Activated CD8-positive, alpha-beta T cell treated with anti-CD3 and anti-CD28 coated beads, Interleukin-2, amount 10 ng/mL, durations not matched to agents 7 days and 5 days (primary cell): ENCODE measurements at places on chromosomes 11 and 22. TPM values are rescaled to one million over a fixed set of nuclear protein-coding genes. Genes with fewer than 3 reads are reported as not detected.

DNA sequence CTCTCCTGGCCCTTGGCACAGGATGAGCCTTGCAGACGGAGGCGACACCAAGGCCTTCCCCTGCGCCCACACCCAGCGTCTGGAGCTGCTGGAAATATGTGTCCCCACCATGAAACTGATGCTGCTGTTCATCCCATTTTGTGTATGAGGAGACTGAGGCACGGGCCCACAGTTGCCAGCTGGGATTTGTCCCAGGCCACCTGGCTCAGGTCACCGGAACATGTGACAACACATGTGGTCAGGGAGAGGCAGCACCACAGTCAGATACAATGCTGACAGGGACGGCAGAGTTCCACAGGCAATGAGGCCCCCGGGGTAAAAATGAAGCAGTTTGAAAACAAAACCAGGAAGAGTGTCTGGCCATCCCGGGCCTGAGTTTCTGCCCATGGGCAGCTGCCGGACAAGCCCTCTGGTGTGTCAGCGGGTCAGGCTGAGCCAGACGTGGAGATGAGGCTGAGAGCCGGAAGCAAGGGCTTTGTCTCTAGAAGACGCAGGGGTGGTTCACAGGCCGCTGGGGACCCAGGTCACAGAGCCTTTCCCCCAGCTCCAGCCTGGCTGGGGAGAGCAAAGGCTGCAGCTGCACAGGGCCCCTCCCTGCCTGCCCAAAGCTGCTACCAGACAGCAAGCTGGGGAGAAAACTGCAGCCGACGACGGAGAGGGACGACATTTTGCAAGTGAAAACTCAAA lies 80.7 kb downstream of the CDKN1C start:
- no peak for DNase-seq

GRCh38 chr11:108324587-108324986 lies 101.7 kb downstream of the ATM start:
- DNase-seq = no peak

- peak; percentile 71 for DNase-seq
Measured at GRCh38 chr11:35272391-35272902, 133.5 kb downstream of the CD44 start.

DNA sequence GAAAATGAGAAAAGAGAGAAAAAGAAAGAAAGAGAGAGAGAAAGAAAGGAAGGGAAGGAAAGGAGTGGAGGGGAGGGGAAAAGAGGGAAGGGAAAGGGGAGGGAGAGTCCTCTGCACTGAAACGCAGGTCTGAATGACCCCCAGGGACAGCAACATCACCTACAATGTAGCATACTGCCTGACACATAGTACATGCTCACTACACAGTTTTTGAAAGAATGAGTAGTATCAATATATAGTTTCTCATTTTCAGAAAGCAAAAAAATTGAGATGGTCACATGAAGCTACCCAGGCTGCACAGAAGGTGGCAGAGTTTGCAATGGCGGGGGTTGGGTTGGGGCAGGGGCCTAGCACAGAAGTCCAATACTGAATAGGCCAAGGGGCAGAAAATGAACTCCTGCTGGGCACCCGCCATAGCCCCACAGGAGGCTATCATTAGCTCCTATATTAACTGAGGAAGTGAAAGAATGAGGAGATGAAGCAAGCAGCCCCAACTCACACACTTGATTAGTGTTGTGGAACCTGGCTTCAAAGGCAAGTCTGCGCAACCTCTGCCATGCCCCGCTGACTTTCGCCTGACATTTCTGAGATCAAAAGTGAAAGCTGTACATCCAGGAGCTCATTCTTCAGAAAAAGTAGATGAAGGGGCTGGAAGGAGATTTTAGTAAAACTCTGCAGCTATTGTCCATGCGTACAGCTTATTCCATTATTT lies 241.2 kb upstream of the SYN3 start:
- DNase-seq = no peak

DNA sequence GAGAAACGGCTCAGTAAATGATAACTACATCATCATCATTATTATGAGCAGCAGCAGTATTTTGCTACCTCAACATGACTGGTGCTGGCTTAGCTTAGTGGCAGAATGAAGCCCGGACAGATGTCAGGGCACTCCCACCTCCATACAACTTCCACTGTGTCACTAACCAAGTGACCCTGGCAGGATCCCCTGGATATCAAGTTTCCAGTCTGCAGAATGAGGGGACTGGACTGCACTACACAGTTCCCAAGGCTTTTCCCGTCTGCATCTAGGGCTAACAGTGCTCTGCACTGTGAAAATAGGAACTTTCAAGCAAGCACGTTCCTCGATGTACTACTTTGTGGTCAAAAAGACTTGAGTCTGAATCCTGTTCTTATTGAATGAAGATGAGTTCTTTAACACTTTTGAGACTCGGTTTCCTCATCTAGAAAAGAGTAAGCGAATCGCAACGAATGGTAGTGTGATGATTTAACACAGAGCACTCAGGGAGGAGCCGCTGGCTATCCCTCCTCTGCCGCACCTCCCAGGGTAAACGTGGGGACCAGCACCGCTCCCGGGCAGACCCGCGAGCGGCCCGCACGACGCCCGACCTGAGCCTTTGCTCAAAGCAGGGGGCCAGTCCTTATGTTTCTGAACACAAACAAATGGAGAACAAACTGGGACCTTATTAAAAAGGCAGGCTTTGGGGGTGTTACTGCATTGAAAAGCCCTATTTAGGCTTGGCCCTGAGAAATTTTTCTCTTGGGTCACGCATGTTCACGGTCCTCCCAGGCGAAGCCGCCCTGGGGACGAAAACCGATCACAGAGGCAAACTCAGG lies 910 bp downstream of the CLTCL1 start:
- no peak for DNase-seq

DNA sequence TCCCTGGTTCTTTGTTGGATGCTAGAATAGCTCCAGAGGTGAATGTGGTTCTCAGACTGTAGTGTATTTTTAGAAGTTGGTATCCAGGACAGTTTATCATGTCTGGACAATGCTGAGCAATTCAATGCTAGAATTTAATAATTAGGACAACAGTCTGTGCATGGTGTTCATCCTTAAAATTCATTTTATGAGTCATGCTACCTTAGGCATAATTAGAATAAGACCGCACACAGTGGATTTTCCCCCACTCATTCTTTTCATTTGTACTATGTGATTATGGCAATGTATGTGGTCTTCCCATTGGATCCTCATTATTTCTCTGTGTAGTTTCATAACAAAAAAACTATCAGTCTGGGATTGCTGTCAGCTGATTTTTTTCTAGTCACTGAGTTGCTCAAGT lies 196.7 kb downstream of the ARHGAP42 start:
- no peak for DNase-seq

GRCh38 chr11:75925785-75926164 lies 110.8 kb downstream of the UVRAG start:
- no peak for DNase-seq

GRCh38 chr11:61882879-61883278 lies 8.5 kb downstream of the FADS3 start:
- no peak for DNase-seq

DNA sequence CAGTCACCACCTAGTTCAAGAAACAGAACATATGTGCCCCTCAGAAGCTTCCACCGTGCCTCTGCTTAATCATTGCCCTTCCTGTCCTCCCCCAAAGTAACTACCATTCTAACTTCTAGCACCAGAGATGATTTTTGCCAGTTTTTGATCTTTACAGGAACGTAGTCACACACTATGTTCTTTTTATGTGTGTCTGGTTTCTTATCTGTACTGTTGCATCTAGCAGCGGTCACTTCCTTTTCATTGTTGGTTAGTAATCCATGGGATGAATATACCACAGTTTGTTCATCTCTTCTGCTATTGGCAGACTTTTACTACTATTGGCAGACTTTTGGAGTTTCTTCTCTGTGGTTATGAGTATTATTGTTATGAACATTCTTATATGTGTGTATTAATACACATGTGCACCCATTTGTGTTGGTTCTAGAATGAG lies 34.6 kb downstream of the SPECC1L start:
- DNase-seq = no peak

DNA sequence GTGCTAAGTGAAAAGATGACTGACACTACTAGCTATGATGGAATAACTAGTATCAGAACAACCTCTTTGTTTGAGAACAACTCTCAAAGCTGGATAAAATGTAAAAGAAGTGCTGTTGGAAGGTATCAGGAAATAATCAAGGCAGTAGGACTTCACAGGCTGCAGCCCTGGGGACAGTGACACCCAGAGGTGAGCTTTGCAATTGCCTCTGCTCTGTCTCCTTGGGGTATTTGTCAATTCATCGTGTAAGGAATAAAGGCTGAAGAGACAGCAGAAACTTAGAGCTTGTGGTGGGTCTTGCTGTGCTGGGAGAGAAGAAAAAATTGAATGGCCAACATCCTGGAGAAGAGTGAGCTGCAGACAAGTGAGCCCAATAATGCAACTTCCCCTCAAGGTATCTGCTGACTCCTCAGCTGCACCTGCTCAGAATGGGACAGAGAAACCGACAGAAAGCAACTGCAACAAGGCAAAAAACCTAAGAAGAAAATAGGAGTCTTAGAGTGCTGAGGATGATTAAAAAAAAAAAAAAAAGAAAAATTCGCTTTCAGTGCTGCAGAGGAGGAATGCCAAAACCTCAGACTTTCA lies 141.1 kb downstream of the RCN1 start:
- DNase-seq = peak; percentile 22

- DNase-seq = peak; percentile 91
Measured at GRCh38 chr22:30435674-30436126, 10.1 kb downstream of the MTFP1 start.

- DNase-seq = no peak
Measured at GRCh38 chr11:1778141-1778911, 14.6 kb upstream of the CTSD start.

GRCh38 chr11:78427615-78428265 lies 10.1 kb upstream of the GAB2 start:
- no peak for DNase-seq

GRCh38 chr11:257766-258493 lies 20.3 kb upstream of the NLRP6 start:
- no peak for DNase-seq

DNA sequence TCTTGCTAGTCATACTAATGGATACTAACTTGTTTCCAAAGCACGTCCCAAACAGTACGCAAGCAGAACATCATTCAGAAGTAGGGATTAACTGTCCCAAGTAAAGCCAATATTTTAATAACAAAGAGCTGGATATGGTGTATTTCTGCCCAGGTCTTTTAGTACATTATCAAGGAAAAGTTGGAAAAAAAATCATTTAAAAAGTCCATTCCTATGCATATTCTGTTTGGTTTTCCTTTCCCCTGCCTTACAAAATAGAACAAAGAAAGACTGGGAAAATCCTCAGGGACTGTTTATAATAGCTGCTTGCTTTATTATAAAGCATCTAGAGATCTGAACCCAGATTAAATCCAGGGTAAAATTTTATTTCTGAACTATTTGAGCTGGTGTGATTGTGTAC lies 83.9 kb downstream of the UVRAG start:
- no peak for DNase-seq

DNA sequence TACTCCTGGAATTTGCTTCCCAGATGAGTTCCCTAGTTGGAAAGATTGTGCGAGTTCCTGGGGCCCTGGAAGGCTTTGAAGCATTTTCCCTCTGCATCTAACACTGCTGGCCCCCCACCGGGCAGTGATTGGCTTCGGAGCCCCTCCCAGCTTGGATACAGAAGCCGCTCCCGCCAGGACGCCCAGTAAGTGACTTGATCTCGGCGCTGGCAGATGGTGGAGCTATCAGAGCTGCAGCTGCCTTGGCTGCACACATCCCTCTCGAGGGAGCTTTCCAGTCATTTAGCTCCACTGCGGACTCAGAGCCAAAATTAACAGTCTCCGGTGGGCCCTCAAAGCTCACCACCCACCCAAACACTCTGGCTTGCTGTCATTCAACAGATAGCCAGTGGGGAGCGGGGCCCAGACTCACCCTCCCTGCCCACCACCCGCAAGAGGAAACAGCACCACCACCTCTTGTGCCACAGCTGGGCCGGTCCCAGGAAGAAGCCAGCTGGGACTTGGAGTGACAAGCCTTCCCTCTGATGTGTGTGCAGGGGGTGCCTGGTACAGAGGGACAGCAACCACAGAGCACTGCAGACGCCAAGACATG lies 162.3 kb downstream of the TRIM29 start:
- DNase-seq = no peak

GRCh38 chr22:36104435-36104834 lies 56.1 kb downstream of the APOL3 start:
- DNase-seq = no peak

- no peak for DNase-seq
Measured at GRCh38 chr11:26137651-26138050, 194.3 kb upstream of the ANO3 start.

GRCh38 chr22:30411780-30412179 lies 13.8 kb upstream of the MTFP1 start:
- no peak for DNase-seq

DNA sequence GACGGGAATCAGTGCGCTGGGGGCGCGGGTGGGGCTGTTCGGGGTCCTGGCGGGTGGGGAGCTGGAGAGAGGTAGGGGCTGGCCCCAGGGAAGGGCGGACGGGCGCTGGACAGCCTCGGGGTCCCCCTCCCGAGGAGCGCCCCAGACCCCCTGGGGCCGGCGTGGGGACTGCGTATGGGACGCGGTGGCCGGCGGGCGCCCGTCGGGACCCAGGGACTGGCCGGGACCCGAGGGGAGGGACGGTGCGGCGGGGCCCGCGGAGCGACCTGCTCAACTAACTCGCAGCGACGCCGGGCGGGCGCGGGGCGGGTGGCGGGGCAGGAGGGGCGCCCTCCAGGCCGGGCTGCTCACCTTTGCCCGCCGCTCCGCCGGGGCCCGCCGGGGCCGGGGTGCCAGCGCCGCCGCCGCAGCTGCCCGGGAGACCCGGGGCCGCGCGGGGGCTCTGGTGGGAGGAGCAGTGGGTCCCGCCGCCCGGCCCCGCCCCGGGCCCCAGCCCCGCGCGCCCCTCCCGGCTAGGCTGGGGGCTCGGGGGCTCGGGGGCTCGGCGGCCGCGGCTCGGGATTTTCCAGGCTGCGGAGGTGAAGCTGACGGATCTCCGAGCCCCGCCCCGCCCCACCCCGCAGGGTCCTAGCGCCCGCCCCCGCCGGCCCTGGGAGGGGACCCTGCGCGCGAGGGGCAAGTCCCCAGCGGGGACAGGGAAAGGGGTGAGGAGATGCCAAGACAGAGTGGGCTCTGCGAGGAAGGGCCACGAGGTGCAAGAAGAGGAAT lies 12.3 kb downstream of the STARD10 start:
- peak; percentile 51 for DNase-seq

- DNase-seq = no peak
Measured at GRCh38 chr11:12134236-12134585, 23.8 kb downstream of the MICAL2 start.

DNA sequence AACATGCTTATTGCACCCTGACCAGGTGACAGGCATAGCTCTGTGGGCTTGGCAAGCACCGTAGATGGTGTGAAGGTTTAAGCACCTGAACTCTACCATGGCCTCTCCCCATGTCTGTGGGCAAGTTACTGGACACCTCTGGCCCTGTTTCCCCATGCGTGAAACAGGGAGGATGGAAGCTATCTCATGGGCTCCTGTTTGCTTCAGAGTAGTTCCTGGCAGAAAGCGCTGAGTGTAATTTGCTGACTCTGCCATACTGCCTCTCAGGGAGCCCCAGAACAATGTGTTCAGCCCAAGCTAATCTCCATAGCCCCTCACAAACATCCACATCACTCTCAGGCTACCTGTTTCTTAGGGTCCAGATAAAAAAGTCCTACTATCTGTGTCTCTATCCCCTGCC lies 2.4 kb downstream of the CBX6 start:
- DNase-seq = no peak

- no peak for DNase-seq
Measured at GRCh38 chr22:38191731-38192474, 9.9 kb upstream of the MAFF start.

The IL18 gene
- total RNA-seq = 0.40 TPM

The PRG3 gene
- not detected for total RNA-seq

The MISFA gene
- total RNA-seq = not detected

The SBF1 gene
- total RNA-seq = 177 TPM

The NPAS4 gene
- 0.34 TPM for total RNA-seq

The ARHGAP42 gene
- 0.50 TPM for total RNA-seq

The SCGB1A1 gene
- not detected for total RNA-seq

The TRIM49D2 gene
- not detected for total RNA-seq

The DGCR6 gene
- 1.2 TPM for total RNA-seq
